ENCODE measurements at places on chromosomes 6 and 20. TPM values are rescaled to one million over a fixed set of nuclear protein-coding genes. Genes with fewer than 3 reads are reported as not detected.

DNA sequence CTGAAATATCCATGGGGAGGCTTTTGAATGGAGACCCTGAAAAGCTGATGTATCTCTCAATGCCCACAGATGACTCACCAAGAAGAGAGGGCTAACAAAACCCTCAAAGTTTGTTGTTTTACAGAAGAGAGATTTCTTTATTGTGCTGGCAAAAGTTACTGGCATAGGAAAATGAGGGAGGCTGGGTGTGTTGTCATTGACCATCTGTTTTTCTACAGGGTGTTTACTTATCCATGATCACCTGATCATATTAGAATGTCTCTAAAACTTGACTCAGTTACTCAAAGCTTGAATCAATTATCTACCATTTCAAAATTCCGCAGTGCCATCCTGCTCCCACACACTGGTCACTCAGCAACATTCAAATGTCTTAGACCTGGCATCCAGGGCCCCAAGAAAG is 9.8 kb downstream of the NCOA6 start:
- DNase-seq, result no peak

GRCh38 chr6:9515633-9516606 is 899.0 kb downstream of the TFAP2A start:
- no peak for DNase-seq

The FAM209B gene
- total RNA-seq, result not detected

- no peak for DNase-seq
These were observed 672.0 kb downstream of the RFPL4B start for GRCh38 chr6:113019176-113019575.

GRCh38 chr6:15987569-15987968 is 141.3 kb upstream of the MYLIP start:
- DNase-seq, result no peak

The SLC13A3 gene
- under 0.01 TPM for total RNA-seq

The PGBD1 gene
- total RNA-seq, result 5.2 TPM

DNA sequence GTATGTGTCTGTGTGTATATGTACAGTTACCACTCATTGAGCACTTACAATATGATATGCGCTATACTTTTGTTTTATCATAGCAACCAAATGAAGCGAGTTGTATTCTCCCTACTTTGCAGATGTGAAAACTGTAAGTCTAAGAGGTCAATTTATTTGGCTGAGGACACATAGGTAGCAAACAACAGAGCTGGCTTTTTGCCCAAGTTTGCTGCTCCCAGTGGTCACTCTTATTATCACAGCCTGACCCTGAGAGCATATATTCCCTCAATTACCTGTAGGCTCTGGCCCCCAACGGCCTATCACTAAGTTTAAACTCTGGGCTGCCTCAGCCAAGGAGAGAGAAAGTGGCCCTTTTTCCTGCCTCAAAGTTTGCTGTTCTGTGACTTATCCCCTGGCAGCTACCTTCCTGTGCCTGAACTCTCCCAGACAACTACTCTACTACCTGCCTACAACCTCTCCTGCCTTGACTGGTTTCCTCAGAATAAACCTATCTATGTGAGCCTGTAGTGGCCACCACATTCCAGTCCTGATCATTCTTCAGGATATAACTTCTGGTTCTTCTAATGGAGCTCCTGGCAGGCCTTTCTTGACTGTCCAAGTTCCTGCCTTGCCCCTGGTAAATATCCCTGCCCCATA is 221.8 kb downstream of the FRK start:
- peak; percentile 6 for DNase-seq

The EYS gene
- total RNA-seq, result 0.13 TPM

DNA sequence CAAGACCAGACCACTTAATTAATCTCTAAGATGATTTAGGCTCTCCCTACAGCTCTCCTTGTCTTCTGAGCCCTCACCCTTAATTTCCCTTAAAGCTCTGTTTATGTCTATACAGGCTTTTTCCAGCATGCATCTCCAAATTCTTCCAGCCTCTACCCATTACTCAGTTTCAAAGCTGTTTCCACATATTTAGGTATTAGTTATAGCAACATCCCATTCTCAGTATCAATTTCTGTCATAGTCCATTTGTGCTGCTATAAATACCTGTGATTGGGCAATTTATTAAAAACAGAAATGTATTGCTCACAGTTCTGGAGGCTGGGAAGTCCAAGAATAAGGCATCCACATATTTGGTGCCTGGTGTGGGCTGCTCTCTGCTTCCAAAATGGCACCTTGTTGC is 2.3 kb upstream of the SERPINB1 start:
- no peak for DNase-seq

DNA sequence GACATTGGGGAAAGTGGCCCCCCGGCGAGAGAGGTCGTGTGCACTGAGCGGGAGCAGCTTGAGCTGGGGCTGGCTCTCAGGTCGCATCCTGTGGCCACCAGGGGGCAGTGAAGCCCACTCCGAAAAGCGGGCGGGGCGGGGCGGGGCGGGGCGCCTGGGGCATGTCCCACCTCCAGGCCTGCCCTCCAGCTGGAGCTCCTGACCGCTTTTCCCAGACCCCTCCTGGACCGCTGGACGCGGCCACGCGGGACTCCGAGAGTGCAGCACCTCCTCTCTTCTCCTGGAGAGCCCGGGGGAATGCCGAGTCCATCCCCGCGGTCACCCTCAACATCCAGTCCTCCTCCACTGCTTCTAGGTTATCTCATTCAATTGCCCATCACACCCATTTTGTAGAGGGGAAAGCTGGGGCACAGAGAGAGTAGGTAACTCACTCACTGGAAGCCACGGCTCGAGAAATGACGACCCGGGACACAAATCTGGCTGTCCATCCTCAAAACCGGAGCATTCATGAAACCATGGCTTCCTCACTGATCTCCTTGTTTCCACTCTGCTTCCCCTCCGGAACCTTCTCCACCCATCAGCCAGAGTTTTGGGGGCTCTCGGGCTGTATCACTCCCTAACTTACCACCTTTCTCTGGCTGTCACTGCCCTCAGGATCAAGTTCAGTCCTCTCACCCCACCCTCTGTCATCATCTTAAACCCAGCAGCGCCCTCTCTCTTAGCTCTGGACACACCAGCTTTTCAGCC is 24.1 kb downstream of the COX4I2 start:
- DNase-seq, result peak; percentile 32

GRCh38 chr20:46828471-46828870 is 66.2 kb upstream of the EYA2 start:
- DNase-seq, result no peak

The BCAS1 gene
- not detected for total RNA-seq

DNA sequence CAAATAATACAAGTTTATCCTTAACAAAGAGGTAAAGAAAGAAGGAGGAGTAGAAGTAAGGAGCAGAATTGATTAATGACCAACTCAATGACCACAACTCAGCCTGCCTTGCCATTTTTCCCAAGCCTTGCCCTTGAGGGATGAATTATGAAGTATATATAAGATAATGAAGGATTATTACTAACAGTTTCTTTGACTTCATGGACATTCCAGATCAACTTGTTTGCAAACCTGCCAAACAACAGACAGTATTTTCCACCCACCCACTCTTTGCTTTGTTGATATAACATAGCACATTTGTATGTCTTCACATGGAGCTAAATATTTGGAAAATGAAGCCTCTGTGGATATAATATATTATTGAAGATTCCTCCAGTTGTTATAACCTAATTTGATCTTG is 9.9 kb upstream of the C6orf141 start:
- no peak for DNase-seq

The PDE7B gene
- total RNA-seq, result 6.5 TPM

GRCh38 chr6:89098461-89098860 is 17.9 kb downstream of the PNRC1 start:
- no peak for DNase-seq

The VPS16 gene
- 32.5 TPM for total RNA-seq

GRCh38 chr20:8129211-8129976 is 2.7 kb upstream of the PLCB1 start:
- DNase-seq, result no peak

- DNase-seq, result no peak
These were observed 362.8 kb downstream of the ESR1 start for GRCh38 chr6:152170313-152170701.

GRCh38 chr6:157292202-157292601 is 31.1 kb downstream of the TMEM242 start:
- DNase-seq, result no peak

- no peak for DNase-seq
These were observed 74.6 kb downstream of the ATG5 start for GRCh38 chr6:106250953-106251352.

The SLCO4A1 gene
- total RNA-seq, result 0.90 TPM

- no peak for DNase-seq
These were observed 7.4 kb downstream of the SLC12A5 start for GRCh38 chr20:46036370-46036769.

- peak; percentile 64 for DNase-seq
These were observed 114.8 kb upstream of the CD93 start for GRCh38 chr20:23200914-23201313.

- DNase-seq, result peak; percentile 65
These were observed 14.3 kb upstream of the C20orf144 start for GRCh38 chr20:33647603-33648395.

DNA sequence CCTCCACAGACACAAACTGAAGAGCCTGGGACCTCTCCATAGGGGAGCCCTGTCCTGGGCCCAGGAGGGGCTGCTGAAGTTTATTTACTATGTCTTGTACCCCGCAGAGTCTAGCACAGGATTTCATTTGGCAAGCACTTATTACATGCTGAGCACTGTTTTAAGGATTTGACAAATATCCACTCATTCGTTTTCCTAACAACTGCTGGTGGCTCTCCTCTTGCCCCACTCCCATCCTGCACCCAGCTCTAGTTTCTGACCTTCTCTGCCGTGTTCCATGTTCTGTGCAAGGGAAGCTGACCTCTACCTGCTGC is 127.0 kb upstream of the MAFB start:
- no peak for DNase-seq

DNA sequence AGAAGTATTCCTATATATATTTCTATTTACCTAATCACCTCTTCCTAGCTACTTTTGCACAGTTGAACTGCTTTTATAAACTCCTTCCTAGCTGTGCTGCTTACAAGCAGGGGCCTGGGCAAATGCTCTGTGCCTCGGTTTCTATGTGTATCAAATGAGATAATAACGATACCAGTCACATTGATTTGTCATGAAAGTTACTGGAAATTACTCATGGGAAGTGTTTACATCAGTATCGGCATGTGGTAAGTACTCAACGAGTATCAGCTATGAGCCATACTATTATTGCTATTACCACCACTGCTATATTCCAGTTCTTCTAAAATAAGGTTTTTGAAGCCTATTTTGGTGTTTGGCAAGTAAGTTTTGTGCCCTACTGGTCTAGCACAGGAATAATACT is 4.9 kb downstream of the LAMA4 start:
- no peak for DNase-seq

GRCh38 chr6:157964100-157964499 is 17.6 kb upstream of the SYNJ2 start:
- no peak for DNase-seq

DNA sequence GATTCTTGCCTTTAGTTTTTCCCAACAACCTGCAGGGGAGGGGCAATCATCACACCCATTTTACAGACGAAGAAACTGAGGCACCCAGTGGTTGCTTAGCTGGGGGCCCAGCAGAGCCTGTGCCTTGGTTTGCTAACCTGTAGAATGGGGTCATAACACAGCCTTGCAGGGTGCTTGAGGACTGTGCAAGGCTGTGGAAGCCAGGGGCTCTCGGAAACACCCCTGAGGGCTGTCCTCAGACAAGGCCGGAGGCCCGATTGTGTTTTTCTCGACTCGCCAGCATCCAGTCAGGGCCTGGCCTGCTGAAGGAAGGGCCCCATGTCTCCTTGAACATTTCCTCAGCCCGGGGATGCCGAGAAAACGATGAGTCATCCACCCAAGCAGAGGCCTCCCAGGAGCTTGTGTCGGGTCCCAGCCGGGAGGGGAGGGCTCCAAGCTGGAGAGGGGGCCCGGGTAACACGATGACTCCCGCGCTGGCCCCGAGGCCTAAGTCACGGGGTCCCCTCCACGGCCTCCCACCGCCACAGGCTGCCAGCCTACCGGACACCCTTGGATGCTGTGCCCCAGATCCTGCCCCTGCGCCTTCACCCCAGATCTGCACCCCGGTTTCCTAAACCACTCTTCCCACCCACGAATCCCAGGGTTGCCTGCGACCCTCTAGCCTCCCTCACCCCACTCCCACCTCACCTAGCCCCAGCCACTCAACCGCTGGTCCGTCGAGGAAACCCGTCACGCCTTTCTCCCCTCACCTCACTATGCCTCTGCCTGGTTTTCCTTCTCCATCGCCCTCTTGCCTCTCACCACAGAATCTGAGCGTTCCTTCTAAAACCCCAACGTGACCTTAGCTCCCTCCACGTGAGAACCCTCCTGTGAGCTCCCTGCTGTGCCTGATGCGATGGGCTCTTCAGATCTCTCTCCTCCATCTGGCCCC is 10.6 kb downstream of the NOL4L start:
- DNase-seq, result no peak

GRCh38 chr20:39576771-39577170 is 614.6 kb downstream of the DHX35 start:
- DNase-seq, result no peak

DNA sequence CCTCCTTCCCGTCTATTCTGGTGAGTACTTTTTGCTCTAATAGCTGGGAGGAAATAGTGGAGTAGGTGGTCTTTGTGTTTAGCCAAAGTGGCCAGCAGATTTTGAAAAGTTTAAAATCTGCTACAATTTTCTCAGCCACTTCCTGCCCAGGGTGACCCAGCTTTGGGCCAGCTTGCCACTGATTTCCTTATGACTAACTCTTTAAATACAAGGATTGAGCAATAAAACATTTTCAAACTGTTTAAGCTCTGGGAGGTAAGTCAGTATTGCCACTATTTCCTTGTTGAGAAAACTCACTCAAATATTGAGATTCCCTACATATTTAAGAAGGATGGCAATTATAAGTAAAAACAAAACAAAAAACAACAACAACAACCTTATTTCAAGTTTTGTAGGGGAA is 54.5 kb downstream of the TRMT11 start:
- peak; percentile 7 for DNase-seq

DNA sequence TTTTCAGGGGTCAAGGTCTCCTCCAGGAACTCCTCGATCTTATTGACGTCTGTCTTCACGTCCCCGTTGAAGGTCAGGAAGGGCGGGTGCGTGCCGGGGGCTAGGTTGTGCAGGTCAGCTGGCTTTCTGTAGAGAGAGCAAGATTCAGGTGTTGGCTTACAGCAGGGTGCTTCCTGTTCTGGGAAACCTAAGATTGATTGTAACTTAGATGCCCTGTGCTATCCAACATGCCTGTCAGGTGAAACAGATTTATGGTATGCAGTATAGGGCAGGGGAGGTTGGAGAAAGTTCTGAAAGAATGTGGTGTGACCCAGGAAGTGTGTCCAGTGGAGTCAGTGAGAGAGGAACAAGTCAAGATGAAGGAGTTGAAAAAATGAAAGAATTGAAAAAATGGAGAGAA is 66.4 kb downstream of the CLIC5 start:
- no peak for DNase-seq

GRCh38 chr6:85469276-85470022 is 19.6 kb downstream of the NT5E start:
- no peak for DNase-seq

The SLC22A3 gene
- total RNA-seq, result not detected

Measured in dermis microvascular lymphatic vessel endothelial cell (primary cell).